ENCODE measurements at places on chromosomes 3 and 15.

GRCh38 chr3:140501061-140501769, 176.6 kb upstream of the TRIM42 start:
- DNase-seq, result no peak

DNA sequence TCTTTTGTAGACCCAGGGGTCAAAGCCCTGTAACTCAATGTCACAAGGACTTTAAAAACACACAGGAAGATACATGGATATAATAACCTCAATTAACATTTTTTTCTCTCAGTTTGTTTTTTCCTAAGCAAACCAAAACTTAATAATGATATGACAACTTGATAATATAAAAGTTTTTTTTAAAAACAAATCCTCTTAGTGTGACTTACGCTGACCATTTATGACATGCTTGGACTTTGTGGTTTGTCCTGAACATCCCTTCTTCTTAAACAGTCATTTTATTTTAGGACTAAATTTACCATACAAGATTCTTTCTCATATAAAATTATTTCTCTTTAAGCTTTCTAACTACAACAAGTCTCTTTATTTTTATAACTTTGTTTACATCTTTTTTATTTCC, 25.4 kb upstream of the FAM3D start:
- no peak for DNase-seq

GRCh38 chr15:49301562-49301961, 121.5 kb upstream of the FGF7 start:
- DNase-seq, result no peak

DNA sequence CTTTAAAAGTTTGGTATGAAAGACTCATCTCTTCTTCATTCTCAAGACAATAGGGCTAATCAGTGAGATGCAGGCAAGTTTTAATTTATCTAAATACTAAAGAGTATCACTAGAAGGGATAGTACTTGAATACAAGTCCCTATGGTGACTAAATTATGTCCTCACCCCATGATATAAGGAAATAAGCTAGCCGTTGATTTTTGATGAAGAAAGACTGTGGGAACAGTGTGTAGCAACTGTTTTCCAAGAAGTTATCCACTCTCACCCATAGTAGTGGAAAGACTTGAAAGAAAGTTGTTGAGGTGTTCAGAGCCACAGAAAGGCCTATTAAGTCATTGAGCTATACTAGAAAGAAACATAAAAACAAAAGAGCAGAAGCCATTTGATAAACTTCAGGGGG, 36.7 kb downstream of the PIK3CA start:
- no peak for DNase-seq

DNA sequence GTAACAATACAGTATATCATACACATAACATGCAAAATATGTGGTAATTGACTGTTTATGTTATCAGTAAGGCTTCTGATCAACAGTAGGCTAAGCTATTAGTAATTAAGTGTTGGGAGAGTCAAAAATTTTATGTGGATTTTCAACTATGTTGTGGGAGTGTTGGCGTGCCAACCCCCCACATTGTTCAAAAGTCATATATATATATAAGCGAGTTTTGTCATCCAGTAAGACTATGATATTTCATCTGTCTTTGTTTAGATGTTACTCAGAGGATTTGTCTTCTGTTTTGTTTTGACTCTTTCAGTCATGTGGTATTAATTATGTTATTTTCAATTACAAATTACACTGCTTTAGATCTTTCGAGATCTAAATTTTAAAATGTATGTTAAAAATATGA, 51.0 kb upstream of the RAP2B start:
- no peak for DNase-seq

GRCh38 chr3:196842567-196843434, 24.9 kb upstream of the SENP5 start:
- DNase-seq, result no peak

- no peak for DNase-seq
Observed at GRCh38 chr15:38698254-38698653, 133.6 kb upstream of the RASGRP1 start.

DNA sequence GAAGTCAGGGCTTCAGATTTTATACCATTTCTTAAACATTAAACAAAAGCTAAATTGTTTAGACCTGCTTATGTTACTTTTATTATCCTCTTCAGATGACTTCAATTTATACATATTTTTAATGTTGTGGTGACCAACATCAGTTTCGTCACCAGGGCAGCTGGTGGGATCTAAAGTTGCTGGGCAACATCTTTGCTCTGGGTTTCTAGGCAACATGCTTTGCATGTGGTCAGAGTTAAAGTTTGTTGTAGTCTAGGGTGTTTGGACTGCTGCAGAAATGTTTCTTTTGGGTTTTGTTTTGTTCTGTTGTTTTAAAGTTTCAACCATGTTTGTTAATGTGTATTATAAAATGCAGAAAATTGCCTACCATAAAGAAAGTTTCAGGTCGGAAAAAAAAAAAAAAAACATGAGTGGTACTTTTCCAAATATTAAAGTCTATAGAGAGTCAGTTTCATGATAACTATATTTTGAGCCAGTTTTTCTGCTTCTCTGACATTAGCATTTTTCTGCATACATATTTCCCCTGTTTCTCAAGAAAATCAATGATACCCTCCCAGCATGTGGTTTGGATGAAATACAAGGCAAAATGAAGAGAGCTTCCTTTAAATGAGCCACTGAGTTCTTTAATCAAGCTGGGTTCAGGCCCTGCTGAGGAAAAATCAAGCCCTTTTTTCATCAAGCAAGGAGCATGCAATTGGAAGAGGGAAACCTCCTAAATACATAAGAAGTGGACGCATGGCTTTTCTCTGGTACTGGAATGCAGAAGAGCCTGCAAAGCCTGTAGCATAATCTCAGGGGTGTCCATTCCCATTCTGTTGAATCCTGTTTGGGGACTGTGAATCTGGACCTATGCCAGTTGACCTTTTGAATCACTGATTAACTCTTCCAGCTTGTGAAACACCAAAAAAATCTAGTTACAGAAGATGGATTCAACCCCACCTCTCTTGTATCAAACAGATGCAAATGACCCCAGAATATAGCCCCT, 35.0 kb upstream of the VGLL3 start:
- DNase-seq, result no peak

DNA sequence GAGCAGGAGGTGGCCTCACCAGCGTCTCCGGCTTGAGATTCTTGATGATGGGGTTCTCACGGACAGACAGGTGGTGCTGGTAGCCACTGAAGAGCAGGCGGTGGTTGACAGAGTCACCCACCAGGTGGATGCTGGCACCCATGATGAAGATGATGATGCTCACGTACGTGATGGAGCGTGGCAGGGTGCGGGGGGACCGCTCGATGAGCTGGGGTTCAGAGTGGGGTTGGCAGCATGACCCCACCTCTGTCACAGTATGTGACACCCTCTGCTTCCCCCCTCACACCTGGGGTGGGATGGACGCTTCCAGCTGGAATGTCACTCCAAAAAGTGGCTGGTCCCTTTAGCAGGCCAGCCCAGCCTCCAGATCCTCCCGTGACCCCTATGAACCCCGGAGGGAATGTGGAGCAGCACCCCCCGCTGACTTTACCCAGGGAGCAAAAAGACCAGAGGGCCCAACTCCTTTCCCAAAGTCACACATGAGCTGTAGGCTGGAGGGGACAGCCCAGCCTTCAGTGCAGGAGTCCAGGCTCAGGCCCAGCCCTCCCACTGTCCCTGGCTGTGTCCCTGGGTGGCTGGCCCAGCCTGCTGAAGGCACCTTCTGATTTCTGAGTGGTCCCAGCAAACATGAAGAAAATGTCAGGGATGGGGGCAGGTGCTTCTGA, 6.7 kb upstream of the CALML4 start:
- DNase-seq, result no peak

GRCh38 chr3:90025019-90025418, 917.6 kb downstream of the EPHA3 start:
- DNase-seq, result no peak

DNA sequence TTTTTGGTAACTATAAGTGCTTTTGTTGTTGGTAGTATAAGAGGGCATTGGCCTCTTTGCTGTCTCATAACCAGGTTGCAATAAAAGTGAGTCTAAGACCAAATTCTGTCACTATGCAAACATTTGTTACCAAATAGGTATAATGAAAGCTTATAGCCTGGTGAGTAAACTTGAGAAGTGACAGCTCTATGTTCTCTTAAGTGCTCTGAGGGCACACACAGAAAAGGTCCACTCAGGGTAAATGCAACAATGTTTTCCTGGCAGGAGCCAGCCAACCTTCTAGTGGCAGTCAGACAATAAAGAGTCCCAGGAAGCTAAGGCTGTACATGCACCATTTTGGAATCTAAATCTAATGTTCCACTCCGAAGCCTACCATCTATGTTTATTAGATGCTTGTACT, 262.1 kb upstream of the TGFBR2 start:
- DNase-seq, result no peak

DNA sequence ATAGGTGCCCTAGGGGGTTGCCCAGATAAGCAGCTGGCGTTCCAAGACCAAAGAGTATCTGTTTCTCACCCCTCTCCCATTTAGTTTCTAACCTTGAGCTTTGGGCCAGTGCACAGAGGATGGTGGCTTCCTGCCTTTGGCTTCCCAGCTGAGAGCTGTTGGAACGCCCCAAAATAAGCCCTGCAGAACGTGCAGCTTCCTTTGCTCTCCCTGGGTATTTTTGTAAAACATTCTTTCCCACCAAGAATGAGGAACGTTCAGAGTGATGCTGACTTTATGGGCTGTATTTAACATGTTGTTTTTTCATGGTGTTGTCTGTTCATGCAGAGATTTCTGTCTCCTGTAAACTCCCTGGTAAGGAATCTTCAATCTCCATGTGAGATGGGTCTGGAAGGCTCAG, 63.8 kb downstream of the LPP start:
- no peak for DNase-seq

GRCh38 chr15:58503139-58504027, 71.6 kb downstream of the LIPC start:
- no peak for DNase-seq

- DNase-seq, result no peak
Observed at GRCh38 chr15:74792227-74793016, 10.5 kb downstream of the CSK start.

GRCh38 chr3:24565656-24566055, 71.0 kb upstream of the THRB start:
- no peak for DNase-seq

- no peak for DNase-seq
Observed at GRCh38 chr3:185852635-185853034, 27.8 kb upstream of the IGF2BP2 start.

DNA sequence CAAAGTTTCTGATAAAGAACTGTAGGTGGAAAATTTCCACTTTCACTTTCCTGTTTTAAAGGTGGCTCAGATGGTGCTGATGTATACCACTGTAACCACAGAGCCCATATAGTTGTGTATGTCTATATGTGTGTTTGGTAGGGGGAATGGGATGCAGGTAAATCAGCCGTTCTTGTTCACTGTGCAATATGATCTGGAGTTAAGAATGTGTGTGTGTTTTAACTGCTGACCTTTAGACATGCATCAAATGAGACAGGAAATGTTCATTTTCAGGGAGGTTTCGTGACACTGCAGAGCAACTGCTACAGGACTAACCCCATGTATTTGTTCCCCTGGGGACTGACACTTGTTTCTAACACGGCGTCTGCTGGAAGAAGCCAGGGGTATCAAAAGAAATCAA, 180.5 kb downstream of the TAFA4 start:
- no peak for DNase-seq

DNA sequence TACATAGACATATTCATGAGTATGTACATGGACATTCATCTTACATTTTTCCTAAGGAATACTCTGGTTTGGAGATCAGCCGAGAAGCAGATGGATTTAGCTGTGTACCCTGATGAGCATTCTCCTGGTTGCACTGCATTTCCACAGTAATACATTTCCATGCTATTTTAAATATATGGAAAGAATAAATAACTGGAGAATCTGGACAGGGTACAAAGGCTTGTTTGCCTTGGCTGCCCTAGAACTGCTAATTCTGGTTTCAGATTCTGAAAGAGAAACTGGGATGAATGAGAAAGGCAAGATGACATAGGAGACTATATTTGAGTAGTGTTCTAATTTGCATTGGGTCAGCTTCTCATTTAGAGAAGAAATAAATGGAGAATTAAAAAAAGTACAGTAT, 190.8 kb upstream of the FAM3D start:
- DNase-seq, result no peak

GRCh38 chr15:38531509-38531908, 33.1 kb downstream of the RASGRP1 start:
- DNase-seq, result no peak

- no peak for DNase-seq
Observed at GRCh38 chr3:140521751-140522445, 156.0 kb upstream of the TRIM42 start.

- no peak for DNase-seq
Observed at GRCh38 chr15:23402140-23402539, 44.9 kb downstream of the GOLGA6L2 start.

DNA sequence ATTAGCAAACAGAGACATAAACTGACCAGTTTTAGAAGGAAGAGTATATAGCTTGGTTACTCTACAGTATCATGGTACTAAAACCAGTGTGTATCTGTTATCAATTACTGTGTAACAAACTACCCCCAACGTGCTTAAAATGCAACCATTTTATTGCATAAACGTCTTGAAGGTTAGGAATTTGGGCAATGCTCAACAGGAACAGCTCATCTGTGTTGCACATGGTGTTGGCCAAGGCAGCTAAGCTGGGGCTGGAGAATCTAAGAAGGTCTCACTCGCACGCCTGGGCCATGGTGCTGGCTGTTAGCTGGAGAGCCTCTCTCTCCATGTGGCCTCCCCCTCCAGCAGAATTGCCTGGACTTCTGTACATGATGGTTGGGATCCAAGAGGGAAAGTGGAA, 81.2 kb upstream of the THBS1 start:
- no peak for DNase-seq

DNA sequence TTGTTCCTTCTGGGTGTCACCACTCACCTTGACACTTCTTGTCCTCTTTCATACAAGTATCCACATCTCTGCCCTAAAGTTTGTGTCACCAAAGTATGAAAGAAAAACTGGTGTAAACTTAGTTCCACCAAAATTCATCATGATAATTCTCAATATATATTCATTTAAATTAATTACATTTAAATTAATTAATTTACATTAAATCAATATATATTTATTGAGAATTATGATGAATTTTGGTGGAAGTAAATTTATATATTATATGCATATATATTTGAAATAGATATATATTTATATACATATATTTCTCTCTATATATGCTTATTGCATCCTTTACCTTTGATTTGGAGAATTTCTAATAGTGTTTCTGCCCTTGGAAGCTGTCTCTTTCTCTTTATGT, 828.3 kb downstream of the PDCD6IP start:
- DNase-seq, result no peak

DNA sequence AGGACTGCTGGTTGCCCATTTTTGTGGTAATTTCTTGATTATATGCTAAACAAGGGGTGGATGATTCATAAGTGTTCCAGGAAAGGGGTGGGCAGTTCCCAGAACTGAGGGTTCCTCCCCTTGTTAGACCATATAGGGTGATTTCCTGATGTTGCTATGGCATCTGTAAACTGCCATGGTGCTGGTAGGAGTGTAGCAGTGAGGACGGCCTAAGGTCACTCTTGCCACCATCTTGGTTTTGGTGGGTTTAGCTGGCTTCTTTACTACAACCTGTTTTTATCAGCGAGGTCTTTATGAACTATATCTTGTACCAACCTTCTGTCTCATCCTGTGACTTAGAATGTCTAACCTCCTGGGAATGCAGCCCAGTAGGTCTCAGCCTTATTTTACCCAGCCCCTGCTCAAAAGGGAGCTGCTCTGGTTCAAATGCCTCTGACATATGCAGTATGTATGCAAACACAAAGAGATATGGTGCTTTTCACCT, 46.2 kb downstream of the C3orf38 start:
- DNase-seq, result no peak

- DNase-seq, result no peak
Observed at GRCh38 chr3:128824132-128824850, 55.1 kb upstream of the ACAD9 start.

Measured in central memory CD4-positive, alpha-beta T cell (primary cell).